ENCODE measurements at places on chromosomes 4 and X. TPM values are rescaled to one million over a fixed set of nuclear protein-coding genes. Genes with fewer than 3 reads are reported as not detected.
A peak's percentile ranks its signal among the peaks of the same experiment; 100 is the strongest.

GRCh38 chr4:70713453-70714078 is 8.2 kb upstream of the RUFY3 start:
- DNase-seq, result no peak

DNA sequence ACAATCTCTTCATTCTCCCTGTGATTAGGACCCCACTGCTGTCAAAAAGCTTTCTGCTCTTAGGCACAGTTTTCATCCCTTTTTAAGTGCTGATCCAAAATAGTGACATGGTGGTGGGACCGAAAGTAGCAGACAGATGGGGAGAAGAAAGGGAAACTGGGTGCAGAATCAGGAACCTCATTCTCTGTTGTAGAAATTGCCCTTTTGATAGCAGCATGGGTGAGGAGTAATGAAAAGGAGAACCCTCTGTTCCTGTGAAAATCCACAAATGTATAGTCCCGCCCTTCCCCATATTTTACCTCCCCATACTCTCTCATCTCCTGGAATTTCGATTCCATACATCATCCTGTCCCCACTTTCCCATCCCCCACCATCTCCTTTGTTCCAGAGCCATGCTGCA is 126.5 kb downstream of the STIM2 start:
- no peak for DNase-seq

DNA sequence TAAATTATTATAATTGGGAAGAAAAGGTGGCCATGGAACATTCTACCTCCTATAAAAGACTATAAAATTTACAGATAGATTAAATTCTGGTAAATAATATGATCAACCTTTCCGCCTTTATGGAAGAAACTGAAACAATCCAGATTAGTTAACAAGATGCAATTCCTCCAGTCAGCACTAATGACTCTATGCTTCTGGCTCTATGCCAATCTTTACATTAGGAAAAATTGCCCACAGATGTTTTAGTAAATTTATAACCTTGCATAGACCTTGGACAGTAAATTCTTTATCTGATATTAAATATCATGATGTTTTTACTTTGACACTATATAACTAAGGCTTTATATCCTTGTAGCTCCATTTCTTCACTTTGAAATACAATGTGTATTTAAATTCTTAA is 2302.5 kb downstream of the ARAP2 start:
- no peak for DNase-seq

DNA sequence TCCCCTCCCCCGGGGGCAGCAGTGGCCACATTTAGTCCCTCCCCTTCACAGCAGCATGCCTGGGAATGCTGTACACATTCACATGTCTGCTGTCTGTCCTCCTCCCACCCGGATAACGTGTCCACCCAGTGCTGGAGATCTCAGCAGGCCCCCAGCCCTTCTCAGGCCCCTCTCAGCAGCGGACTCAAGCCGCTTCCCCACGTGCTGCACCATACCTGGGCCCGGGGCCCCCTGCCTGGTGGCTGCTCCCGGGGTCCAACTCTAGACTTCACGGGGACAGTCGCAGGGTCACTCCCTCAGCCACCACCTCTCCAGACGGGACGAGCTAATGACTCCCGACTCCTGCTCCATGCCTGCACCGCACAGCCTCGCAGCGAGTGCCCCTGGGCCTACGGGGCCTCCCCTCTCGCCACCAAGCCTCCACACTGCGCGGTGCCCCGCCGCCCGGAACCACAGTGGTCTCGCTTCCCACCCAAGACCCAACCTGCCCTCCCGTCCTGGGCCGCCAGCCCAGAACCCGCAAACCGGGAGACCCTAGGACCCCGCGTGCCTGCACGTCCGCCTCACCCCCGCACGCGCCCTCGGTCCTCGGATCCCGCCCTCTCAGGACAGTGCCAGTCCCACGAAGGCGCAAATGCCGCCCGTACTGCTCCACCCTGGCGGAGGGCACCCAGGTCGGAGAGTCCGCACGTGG is 1.3 kb upstream of the PCGF3 start:
- no peak for DNase-seq

DNA sequence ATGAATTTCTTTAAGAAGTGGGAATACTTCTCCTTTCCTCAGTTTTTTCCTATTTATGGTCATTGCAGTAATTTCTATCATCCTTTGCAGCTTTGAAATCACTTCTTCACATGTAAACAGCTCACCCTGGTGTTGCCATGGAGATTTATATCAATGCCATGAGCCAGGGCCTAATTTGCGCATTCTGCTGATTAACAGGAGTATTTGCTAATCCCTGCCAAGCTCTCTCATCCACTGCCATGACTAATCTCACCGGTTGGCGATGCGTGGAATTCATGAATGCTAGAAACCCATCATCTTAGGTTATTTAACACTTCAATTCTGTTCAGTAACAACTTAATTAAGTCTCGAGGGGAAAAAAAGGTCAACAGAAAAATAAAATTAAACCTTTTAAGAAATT is 11.8 kb upstream of the FGF13 start:
- DNase-seq, result peak; percentile 14

DNA sequence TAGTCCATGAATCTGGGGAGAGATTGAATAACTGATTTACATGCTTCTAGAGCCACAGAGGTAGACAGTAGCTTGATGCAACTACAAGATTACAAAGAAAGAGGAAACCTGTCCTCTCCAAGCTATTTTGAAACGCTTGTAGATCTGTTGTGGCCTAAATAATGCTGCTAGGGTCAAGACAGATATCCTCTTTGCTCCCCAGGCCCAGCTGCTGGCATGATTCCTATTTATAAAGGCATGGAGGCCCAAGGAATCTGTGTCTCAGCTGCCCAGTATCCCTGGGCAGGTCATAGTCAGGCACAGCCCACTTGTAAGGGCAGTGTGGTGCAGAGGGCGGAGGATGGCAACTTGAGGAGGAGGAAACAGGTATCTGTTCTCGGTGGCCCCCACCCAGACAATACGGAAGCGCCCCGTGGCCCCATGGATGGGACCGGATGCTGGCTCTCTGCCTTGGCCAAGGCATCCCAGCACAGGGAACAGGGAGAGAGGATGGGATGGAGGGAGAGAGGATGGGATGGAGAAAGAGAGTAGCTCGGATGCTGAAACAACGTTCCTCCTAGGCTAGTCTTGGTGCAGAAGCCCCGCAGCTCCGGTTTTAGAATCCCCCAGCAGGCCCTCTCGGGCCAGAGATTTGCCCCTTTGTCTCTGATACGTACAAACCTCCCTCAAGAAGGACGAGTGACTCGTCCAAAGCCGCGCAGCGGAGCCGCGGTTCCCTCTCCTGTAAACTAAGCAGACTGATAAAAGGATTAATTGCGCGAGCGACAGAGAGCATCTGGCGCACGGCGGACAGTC is 767 bp upstream of the SMIM20 start:
- no peak for DNase-seq

GRCh38 chr4:182738283-182739047 is 178.7 kb downstream of the DCTD start:
- peak; percentile 8 for DNase-seq

DNA sequence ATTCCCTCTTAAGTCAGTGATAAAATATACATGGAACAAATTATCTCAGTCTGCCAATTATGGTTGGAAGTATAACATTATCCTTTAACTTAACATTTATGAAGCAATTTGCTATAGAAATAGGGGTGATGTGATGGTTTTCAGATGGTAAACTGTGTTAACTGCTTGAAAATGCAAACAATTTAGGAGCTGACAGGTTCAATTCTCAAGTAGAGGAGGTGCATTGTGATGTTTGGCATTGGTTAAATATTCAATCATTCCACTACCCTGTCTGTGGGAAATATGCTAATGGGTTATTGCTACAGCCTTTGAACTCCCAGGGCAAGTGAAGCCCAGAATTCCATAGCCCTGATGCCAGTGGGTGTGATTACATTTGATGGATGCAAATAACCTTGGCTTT is 243.4 kb upstream of the GK2 start:
- peak; percentile 1 for DNase-seq

- no peak for DNase-seq
These were observed 35.2 kb upstream of the TADA2B start for GRCh38 chr4:7007944-7008343.

DNA sequence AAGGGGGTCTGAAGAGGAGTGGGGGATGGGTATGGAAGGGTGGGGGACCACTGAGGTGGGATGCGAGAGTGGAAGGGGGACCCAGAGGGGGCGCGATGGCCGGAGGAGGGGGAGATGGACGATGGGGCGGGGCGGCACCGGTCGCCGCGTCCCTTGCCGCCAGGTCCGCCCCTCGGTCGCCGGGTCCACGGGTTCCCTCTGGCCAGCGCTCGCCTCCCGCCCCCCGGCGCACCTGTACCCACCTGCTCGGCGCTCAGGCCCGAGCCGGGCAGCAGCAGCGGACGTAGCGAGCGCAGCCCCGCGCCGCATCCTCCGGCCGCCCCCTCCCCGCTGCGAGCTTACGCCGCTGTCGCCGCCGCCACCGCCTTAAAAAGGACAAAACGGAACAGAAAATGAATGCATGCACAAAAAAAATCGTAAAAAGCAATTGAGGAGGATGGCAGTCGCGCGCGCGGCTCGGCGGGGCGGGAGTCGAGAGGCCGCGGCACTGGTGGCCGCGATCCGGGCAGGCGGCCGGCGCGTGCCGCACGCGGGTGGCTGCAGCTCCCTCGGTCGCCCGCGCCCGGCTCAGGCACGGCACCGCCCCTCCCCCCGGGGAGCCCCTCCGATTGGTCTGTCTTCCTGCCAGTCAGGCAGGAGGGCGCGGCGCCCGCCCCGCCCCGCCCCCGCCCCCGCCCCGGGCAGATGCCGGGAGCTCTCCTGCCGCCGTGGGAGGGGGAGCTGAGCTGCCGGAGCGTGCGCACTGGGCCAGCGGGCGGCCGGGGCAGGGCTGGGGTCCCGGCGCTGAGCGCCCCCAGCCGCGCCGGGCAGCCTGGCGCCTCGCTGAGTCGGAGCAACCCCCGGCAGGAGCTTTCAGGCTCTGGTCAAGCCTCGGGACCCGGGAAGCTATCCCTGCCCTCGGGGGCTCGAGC is at the start of gene JAKMIP1:
Gene JAKMIP1, minus strand, starts transcription at position 539 of the 911 bp plus-strand sequence. CDS start 87,699 bp downstream, outside the sequence.
- peak; percentile 43 for DNase-seq

- DNase-seq, result no peak
These were observed 350.2 kb upstream of the BOD1L1 start for GRCh38 chr4:13977746-13978145.

- no peak for DNase-seq
These were observed 9.2 kb downstream of the UBA1 start for GRCh38 chrX:47202877-47203276.

- DNase-seq, result no peak
These were observed 77.7 kb downstream of the NR3C2 start for GRCh38 chr4:148364525-148364924.

- DNase-seq, result peak; percentile 47
These were observed 338 bp upstream of the KLHL2 start for GRCh38 chr4:165207016-165207430.

DNA sequence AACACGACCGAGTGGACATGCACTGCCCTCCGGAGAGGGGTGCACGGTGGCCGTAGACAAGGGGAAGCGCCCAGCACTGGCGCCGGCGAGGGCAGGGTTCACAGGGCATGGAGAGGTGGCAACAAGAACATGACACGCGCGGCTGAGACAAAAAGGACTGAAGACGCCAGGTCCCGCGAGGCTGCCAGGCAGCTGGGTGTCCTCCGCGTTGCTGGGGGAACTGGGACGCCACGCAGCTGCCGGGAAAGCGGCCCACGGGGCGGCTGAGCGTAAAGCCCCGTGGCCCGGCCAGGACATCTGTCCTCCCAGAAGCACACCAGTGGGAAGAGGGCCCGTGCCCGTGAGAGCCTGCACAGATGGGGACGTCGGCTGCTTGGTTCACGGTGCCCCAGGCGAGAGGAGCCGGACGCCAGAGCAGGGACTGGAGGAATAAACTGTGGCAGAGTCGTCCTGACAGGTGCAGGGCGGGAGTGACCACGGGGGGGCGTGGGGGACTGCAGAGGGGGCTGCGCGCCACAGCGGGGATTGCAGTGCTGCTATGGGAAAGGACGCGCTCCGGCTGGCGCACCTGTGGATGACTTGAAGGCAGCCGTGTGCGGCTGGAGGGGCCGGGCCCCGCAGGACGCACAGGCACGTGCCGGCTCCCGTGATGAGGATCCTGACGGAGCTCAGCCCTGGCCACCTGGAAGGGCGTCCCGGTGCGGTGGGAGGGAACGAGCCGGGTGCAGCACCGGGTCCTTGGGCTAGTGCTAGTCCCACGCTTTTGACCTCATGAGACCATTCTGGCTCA is 32.1 kb upstream of the GTPBP6 start:
- DNase-seq, result no peak

GRCh38 chr4:7200801-7201200 is 8.5 kb downstream of the SORCS2 start:
- DNase-seq, result no peak

DNA sequence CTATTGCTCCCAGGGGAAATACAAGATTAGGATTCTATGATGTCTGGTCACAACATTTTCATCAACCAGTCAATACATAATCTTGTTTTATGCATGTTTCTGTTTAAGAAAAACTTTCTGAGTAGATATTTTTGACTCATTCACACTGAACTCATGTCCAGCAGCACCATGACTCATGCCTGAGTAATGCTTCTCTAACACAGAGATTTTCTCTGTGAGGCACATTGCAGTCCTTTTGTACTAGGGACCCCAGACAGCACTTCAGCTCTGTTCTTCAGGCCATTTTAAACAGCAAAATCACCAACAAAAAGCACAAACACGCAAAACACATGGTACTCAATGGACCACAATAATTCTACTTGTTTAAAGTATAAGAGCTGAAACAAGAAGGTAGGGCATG is 83.6 kb downstream of the MXRA5 start:
- DNase-seq, result peak; percentile 87

- no peak for DNase-seq
These were observed 8.2 kb downstream of the SH3KBP1 start for GRCh38 chrX:19879181-19879580.

- no peak for DNase-seq
These were observed 37.7 kb upstream of the VMA21 start for GRCh38 chrX:151359341-151359740.

- peak; percentile 20 for DNase-seq
These were observed 27.1 kb upstream of the CFAP299 start for GRCh38 chr4:80308466-80308822.

DNA sequence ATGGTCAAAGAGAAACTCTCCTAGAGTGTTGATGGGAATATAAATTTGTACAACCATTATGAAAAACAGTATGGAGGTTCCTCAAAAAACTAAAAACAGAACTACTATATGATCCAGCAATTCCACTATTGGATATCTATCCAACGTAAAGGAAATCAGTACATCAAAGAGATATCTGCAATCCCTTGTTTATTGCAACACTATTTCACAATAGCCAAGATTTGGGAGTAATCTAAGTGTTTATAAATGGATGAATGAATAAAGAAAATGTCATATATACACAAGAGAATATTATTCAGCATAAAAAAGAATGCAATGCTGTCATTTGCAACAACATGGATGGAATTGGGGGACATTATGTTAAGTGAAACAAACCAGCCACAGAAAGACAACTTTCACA is 1118.1 kb upstream of the PRKX start:
- DNase-seq, result no peak

The ARMCX2 gene
- total RNA-seq, result 150 TPM

The ZCCHC12 gene
- total RNA-seq, result not detected

The HTN1 gene
- total RNA-seq, result not detected

The L1CAM gene
- 1.9 TPM for total RNA-seq

The MAGEA1 gene
- total RNA-seq, result not detected

The TRIM60 gene
- total RNA-seq, result not detected

The AWAT2 gene
- not detected for total RNA-seq

The ARMCX1 gene
- total RNA-seq, result 29.0 TPM

The FGFBP1 gene
- not detected for total RNA-seq

The SPATA4 gene
- not detected for total RNA-seq

The STAP1 gene
- total RNA-seq, result not detected

The MAOA gene
- 0.76 TPM for total RNA-seq

The COX7B2 gene
- total RNA-seq, result not detected

The PDE6B gene
- total RNA-seq, result 0.11 TPM

The CT45A10 gene
- not detected for total RNA-seq

Data from GM23248 (cell line).